ENCODE measurements at places on chromosomes 1 and 21.

DNA sequence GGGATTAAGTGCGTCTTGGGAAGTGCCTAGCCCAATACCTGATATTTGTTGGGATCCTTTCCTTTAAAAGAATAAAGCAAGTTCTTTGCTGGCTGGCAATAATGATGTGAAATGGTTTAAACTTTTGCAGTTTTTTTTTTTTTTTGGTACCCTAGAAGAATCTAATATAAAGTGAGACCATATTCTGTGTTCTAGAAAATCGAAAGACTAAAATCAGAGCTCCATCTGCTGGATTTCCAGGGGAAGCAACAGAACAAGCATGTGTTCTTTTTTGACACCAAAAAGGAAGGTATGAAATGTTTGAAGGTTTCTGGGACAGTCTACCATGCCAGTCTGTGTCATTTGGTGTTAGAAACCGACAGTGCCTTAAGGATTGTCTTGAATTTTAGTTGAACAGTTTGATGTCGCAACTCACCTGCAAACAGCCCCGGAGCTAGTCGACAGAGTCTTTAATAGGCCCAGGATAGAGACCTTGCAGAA, 6.4 kb downstream of the UTP11 start:
- DNase-seq = no peak

DNA sequence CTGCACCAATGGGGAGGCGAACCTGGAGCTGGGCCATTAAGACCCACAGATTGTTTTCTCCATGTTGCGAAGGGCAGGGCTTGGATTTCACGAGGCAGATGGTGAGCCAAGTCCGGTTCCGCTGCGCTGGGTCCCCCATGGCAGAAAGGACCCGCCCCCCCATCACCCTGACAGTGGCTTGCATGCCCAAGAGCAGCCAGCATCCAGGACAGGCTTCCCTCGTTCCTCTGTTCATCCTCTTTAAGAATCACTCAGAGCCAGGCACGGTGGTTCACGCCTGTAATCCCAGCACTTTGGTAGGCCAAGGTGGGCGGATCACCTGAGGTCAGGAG, 15.8 kb upstream of the NPHP4 start:
- no peak for DNase-seq

DNA sequence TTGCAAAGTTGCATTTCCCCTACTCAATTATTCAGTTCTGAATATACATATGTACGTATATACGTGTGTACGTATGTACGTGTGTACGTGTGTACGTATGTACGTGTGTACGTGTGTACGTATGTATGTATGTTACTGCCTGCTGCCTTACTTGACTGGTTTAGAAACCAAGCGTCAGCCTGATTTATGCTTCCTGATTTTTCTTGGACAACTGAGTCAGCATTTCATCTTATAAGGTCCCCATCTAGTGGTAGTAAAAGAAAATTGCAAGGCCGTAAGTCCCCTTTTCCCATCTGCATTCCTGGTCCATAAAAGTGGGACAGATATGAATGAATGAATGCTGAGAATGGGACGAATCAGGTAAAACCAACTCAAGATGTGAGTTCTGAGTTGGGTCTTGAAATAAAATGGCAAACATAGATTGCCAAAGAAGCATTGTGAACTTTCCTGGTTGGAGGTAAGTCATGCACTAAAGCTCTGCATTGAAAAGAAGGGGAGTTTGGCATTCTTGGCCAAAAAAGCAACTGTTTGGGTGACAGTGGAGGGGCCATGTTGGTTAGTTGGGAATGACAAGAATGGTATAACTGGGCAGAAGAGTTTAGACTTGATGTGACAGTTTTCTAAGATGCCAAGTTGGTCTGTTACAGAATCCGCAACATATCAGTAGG, 76.4 kb upstream of the DNAH14 start:
- peak; percentile 7 for DNase-seq

- DNase-seq = no peak
These were observed 6.0 kb upstream of the PIGC start for GRCh38 chr1:172449585-172450523.

- DNase-seq = no peak
These were observed 165.7 kb upstream of the SGIP1 start for GRCh38 chr1:66368261-66368660.
